ENCODE measurements at places on chromosomes 2 and 18.

DNA sequence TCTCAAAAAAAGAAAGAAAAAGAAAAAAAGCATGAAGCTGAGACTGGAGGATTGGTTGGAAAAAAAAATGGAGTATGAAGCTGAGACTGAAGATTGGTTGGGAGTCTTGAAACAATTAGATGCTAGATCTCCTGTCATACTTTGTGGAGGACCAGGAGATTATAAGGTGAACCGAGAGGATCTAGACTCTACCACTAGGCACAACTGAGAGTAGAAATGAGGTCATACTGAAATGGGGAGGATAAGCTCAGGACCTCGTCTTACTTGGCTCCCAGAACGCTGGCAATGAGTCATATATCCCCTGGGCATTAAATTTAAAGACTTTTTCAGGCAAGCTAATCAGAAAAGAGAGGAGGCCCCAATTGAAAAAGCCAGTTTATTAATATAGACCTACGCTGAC, 3.3 kb upstream of the ORC2 start:
- no peak for DNase-seq

DNA sequence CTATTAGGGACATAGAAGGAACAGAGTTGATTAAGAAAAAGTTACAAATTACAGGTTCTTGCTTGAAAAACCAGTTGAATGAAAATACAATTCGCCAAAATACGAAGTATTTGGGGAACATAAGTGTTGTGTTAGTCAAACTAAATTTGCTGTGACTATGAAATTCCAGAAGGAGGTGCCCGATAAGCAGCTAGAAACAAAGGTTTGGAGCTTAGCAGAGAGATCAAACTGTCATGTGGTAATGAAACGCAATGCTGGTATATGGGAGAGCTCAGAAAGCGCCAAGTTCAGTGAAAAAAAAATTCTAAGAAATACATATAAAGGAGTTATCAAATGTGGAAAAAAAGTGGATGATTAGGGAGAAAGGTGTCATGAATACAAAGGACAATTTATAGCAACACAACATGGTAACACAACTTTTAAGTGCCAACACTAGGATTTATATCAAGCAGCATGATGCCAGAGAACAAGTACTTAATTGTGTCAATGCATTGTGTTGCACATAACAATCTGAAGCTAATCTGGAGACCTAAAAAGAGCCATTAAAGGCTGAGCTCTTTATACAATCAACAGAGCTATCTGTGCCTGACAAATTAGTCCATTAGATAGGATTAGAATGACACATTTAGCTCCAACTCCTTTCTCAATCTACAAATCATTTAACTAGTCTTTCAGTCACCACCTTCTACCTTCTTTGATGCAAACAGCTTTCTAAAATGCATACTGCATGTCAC, 31.2 kb downstream of the SMAD2 start:
- DNase-seq = no peak

GRCh38 chr2:115771516-115771915, 1329.1 kb downstream of the DPP10 start:
- DNase-seq = no peak

GRCh38 chr2:186517090-186517489, 31.0 kb downstream of the ZC3H15 start:
- no peak for DNase-seq

- DNase-seq = no peak
Measured at GRCh38 chr2:113000436-113000835, 4.8 kb upstream of the IL36A start.

DNA sequence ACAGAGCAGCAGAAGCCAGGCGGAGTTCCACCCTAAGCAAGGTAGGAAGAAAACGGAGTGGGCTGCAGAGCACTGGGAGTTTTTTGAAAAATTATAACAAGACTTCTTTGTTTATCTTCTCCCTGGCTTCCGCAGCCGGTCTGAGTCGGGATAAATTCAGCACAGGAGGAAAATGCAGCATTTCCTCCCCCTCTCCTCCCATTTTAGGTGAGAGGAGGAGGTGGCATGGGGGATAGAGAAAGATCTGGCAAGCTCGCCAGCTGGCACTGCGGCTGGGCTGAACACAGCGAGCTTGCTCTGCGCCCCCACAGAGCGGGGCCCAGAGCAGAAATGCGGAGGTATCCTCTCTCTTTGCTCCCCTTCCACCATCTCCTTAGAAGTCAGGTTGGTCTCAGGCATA, 17.7 kb upstream of the CHRNA1 start:
- no peak for DNase-seq

DNA sequence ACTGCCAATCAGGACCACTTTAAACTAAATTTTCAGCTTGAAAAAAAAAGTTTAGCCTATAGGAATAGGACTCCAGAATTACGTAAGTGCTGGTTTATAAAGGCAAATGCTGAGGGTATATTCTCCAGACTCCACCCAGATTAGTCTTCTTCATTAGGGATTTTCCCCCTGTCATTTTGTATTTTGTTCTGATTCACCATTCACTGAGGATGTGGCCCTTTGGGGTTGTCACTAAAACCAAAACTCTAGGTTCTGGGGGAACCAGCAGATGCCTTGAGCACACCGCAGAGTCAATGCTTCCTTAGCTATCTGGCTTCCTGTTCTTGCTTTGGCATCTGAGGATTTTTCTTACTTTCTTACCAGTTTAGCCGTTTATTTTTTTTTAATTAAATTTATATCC, 10.5 kb downstream of the SCYGR4 start:
- no peak for DNase-seq

- DNase-seq = no peak
Measured at GRCh38 chr2:157900203-157900602, 24.1 kb upstream of the ACVR1 start.

DNA sequence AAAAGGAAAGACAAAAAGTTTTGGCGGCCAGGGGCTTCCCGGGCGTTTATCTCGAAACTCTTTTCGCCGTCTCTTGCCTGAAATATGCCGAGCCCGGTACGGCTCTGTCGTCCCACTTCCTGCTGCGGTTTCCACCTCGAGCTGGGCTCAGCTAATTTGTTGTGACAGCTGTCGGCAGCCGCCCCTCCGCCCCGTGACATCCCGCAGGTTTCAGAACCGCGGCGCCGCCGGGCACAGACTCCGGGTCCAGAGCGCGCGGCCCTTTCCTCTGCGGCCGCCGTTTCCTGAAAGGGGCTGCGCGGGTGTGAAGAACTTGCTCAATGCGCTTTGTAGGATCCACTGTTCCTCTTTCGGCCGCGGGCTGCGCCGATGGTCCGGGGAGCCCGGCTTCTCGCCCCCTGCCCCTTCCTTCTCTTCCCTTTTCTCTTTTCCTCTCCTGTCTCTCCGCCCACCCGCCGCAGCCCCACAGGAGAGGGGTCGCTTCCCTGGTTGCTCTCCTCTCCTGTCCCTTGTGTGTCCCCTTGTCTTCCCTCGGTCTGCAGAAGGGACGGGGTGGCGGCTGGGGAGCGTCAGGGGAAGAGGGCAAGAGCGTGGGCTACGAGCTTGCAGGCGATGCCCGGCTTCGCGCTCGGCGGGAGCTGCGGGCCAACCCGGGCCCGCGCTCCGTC, 648 bp downstream of the ARID5A start:
- DNase-seq = peak; percentile 92

GRCh38 chr2:54595999-54596902, 127.2 kb upstream of the EML6 start:
- no peak for DNase-seq
